Anterior cingulate cortex (tissue), 58 donors: ENCODE measurements at places on chromosomes 12 and 14.
A peak's percentile ranks its signal among the peaks of the same experiment; 100 is the strongest.

DNA sequence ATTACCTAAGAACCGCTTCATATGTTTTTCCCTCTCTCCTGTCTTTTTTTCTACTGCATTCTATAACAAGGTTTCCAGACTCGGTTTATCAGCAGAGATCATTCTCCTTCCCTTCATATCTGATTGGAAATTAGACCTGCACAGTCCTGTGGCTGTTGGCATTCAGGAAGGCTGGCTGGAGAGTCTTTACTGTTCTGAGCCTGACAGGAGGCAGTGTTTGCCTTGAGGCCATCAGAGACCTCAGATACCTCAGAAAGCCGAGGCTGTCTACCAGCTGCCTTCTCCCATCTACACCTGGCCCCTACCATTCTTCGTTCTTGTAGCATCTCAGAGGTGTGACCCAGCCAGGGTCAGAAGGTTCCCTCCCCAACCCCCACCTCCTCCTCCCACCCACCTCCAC, 182.0 kb downstream of the CAND1 start:
- no peak for DNase-seq

GRCh38 chr12:108696111-108696995, 35.0 kb downstream of the CORO1C start:
- no peak for DNase-seq

GRCh38 chr12:118034429-118035189, 18.1 kb downstream of the RFC5 start:
- DNase-seq, result no peak

DNA sequence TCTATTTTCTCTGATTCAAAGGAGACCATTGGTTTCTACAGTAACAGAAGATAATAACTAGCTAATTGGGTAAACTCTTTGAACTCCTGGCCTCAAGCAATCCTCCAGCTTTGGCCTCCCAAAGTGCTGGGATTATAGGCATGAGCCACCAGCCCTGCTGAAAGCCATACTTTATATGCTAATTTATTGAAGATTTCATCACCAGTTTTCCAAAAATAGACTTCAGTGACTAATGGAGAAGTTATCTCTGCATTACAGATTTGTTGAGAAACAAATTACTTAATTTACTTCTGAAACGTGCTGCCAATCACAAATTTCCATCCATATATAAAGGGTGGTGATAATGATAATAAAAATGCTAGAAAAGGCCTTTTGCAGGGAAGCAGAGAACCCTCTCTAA, 1758.1 kb upstream of the SEL1L start:
- no peak for DNase-seq

GRCh38 chr12:80617733-80618132, 89.7 kb upstream of the MYF6 start:
- no peak for DNase-seq

DNA sequence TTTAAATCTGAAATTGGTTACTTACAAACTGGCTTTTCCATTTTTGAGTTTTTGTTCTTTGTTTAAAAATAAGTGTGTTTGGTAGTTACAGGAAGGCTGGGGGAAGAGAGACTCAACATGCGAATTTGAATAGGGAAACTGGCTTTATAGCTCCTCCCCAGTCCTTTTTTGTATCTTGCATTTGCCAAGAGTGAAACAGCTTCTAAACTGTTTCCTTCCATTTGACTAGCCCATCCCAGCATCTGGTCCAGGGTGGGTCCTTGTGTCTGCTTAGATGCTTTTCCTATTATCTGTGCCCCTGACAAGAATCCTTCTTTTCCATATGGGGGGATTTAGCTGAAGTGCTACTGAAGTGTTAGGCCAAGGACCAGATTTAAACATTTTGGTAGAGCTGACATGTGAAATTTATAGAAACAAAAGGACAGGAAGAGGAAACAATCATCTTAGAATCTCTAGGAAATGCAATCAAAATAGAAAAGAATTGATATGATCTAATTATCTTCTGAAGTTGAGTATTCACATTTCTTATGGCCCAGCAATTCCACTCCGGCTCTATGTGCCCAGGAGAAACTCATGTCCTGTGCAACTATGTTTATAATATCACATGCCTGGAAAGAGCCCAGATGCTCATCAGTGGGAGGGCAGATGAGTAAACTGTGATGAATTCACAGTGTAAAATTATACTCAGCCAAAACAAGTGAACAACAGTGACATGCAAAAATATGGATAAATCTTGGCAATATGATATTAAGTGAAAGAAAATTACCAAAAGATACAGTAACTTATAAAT, 7.4 kb downstream of the SMOC1 start:
- no peak for DNase-seq

DNA sequence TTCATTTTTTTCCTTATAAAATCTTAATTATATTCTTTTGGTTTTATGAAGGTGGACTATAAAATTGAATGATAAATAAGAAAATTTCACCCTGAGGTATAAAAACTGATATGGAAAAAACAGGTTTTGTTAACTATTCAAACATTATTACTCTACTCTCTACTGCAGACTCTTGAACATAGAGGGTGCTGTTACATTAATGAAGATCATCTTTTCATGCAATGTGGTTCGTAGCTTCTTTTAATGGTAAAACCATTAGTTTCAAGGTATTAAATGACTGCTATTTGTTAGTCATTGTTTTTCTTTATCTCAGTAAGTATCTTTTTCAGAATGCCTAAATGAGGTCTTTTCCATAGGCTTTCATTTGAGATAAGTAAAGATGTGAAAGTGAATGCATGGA, 510.4 kb downstream of the SLC16A7 start:
- no peak for DNase-seq

GRCh38 chr14:63475761-63476160, 67.4 kb downstream of the PPP2R5E start:
- no peak for DNase-seq

DNA sequence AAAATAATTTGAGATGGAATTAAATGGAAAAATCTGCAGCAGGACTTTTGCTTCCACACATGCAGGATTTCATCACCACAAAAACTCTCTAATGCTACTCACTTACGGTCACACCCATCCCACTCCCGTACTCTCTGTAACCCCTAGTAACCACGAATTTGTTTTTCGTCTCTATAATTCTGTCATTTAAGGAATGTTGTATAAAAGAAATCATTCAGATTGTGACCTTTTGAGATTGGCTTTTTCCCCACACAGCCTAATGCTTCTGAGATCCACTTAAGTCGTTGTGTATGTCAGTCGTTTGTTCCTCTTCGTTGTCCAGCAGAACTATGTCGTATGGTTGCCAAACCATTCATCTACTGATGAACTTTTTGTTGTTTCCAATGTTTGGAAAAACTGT, 19.8 kb upstream of the PZP start:
- no peak for DNase-seq

- no peak for DNase-seq
These were observed 249.6 kb upstream of the TBX3 start for GRCh38 chr12:114933428-114934160.

GRCh38 chr12:104064842-104065427, 604 bp downstream of the HCFC2 start:
- DNase-seq, result no peak

- no peak for DNase-seq
These were observed 23.2 kb downstream of the BCL11B start for GRCh38 chr14:99248761-99249171.

DNA sequence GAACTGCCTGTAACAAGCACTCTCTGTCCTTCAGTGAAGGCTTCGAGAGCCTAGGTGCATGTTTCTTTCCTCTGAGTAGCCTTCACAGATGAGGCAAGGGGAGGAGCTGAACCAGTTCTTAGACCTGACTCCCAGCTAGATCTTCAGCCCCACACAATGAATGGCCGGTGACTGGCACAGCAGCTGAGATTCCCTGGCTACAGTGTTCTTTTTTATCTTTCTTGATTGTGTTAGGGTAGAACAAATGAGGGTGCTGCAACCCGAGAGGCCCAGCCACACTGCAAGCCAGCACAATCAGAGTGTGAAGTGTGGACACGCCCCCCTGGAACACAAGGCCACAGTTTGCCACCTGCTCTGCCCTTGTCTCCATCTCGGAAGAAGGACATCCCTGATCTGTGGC, 19.1 kb upstream of the COL2A1 start:
- no peak for DNase-seq

GRCh38 chr12:131830335-131830913, 2.2 kb downstream of the MMP17 start:
- peak; percentile 79 for DNase-seq

DNA sequence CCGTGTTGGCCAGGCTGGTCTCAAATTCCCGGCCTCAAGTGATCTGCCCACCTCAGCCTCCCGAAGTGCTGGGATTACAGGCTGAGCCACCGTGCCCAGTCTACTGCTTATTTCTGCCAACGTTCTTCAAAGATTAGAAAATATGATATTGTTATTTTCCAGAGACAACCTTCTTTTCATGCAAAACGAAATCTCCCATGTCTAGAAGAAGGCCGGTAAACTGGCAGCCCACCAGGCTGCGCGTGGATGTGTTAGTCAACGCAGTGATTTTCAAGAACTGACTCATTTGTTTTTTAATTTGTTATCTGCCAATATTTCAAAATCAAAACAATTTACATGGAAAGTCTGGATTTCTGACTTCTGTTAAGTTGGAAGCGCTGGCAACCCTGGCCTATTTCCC, 169.6 kb downstream of the RIMBP2 start:
- DNase-seq, result no peak

GRCh38 chr12:18045446-18045992, 44.5 kb downstream of the RERGL start:
- DNase-seq, result no peak

GRCh38 chr12:32534698-32535097, 135.3 kb downstream of the FGD4 start:
- DNase-seq, result no peak

DNA sequence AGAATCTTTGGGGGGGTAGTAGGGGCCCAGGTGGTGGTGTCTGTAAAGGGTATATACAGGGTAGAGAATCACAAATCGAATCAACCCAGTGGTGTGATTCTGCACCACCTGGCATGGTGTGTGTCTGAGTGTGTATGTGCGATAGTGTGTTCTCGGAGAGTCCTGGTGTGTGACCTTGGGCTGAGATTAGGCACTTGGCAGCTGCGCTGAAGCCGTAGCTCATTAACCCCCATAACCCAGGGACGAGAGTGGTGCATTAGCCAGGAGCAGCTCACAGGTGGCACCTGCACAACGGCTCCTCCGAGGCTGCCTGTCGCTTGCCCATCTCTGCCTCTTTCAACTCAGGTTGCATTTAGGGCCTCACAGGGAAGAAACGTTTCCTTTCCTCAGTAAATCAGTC, 15.6 kb upstream of the TESC start:
- no peak for DNase-seq

- DNase-seq, result no peak
These were observed 48.3 kb downstream of the EML1 start for GRCh38 chr14:99841436-99842071.

- no peak for DNase-seq
These were observed 169.6 kb downstream of the EGLN3 start for GRCh38 chr14:33781236-33781635.

DNA sequence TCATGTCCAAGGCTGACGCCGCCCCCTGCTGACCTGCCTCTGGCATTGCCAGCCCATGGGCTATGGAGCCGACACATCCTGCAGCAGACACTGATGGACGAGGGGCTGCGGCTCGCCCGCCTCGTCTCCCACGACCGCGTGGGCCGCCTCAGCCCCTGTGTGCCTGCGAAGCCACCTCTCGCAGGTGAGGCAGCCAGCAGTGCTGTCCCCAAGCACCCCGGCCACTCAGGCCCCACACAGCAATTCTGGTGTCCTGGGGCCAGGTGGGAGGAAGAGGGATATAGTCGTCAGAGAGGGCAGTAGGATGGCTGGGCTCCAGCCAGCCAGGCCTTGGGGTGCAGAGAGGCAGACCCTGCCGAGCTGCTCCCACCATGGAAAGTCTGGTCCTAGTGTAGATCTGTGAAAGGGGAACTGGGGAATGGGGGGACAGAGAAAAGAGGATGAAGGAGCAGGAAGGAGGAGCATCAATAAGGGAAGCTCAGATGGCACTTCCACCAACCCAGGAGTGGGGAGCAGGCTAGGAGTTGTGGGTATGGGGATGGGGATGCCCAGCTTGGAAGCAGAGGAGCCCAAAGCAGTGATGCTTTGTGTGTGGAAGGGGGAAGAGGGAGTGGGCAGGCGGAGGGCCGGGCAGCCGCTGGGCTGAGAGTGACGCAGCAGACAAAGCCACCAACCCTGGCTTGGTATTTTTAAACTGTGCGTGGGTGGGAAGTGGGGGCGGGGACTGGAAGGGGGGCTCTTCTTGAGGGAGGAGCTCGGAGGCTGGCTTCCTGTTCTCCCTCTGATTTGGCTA, 4.7 kb downstream of the NAB2 start:
- peak; percentile 16 for DNase-seq

GRCh38 chr12:132115500-132115899, 28.6 kb downstream of the DDX51 start:
- DNase-seq, result no peak
